Fibroblast of skin of back (primary cell): ENCODE measurements at places on chromosomes 6 and 20.

GRCh38 chr6:43304361-43304760 lies 4.3 kb downstream of the CRIP3 start:
- DNase-seq = no peak

DNA sequence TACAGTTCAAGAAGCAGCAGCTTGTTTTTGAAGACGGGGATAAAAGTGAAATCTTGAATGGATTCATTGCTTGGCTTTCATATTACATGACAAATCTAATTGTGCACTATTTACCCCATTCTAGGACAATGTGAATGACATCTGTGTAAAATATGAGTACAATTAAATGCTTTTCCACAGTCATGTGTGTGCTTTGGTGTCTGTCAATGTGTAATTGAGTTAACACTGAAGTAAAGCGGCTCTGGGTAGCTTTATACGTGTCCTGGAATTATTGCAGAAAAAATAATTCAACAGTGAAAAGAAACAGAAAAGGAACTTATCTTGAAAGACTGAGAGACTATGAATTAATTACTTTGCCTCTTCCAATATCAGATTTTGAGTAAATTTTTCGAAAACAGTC lies 233.5 kb upstream of the HS3ST5 start:
- no peak for DNase-seq

GRCh38 chr20:36917943-36918342 lies 33.6 kb downstream of the SAMHD1 start:
- peak; percentile 34 for DNase-seq

DNA sequence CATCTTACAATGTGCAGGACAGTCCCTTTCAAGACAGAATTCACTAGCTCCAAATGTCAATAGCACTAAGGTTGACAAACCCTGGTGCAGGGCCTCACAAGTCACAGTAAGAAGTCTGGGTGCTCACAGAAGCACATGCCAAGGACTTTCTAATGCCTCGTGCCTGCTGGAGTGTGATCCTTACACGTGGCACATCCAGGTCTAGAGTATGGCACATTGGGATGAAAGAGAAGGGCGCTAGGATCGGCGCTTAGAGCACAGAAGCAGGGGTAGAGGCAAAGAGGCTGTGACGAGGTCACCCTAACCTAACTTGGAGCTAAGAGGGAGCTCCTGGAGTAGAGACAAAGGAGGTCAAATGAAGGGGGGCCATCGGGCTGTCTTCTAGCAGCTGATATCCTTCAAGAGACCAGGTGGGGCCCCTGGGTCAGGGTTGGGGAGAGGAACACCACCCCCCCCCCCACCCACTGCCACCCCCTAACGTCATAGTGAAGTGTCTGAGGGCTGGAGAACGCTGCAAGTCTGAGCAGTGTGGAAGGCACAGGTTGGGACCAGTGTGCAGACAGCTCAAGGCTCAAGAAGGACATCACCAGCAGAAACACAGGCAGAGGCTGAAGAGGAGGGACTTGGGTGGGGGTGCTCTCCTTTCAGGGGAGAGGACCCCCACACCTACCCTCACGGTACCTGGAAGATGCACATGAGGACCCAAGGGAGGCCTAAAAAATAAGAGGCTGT lies 97.8 kb upstream of the MRPS10 start:
- DNase-seq = no peak

GRCh38 chr6:149750136-149750609 lies 632 bp downstream of the PCMT1 start:
- peak; percentile 54 for DNase-seq

DNA sequence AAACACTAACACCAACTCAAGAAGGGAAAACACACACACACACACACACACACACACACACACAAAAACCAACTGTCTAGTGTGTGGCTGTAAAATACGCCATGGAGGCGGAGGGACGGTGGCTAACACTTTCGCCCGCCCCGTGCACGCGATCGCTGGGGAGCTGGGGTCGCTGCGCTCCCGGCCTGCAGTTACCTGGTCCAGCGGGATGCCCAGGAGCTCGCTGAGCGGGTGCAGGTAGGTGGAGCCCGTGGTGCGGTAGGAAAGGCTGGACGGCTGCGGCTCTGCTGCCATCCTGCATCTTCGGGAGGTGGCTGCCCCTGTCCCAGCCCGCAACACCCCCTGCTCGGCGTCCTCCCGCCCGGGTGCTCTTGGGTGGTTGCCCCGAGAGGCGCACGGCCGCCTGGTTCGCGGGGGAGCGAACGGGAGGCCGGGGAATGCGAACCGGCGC lies 303 bp downstream of the MBOAT1 start:
- peak; percentile 30 for DNase-seq

- peak; percentile 17 for DNase-seq
These were observed 19.6 kb downstream of the SOBP start for GRCh38 chr6:107509506-107509905.

DNA sequence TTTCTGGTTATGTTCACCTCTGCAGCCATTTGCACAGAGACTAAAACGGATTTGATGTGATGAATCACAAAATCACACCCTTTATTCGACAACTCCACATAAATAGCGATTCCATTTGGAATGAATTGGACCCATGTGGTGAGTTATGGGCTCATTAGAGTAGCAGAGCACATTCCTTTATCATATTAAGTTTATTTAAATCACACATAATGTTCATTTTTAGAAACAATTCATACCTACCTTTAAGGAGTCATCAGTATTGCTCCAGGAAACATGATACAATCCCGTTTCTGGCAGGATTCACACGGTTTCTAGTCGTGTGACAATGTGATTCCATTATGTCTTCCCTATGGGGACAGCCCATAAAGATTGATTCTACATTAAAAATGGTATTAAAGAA lies 303.5 kb downstream of the CDH4 start:
- no peak for DNase-seq

GRCh38 chr20:34536798-34537394 lies 20.7 kb downstream of the DYNLRB1 start:
- peak; percentile 15 for DNase-seq

DNA sequence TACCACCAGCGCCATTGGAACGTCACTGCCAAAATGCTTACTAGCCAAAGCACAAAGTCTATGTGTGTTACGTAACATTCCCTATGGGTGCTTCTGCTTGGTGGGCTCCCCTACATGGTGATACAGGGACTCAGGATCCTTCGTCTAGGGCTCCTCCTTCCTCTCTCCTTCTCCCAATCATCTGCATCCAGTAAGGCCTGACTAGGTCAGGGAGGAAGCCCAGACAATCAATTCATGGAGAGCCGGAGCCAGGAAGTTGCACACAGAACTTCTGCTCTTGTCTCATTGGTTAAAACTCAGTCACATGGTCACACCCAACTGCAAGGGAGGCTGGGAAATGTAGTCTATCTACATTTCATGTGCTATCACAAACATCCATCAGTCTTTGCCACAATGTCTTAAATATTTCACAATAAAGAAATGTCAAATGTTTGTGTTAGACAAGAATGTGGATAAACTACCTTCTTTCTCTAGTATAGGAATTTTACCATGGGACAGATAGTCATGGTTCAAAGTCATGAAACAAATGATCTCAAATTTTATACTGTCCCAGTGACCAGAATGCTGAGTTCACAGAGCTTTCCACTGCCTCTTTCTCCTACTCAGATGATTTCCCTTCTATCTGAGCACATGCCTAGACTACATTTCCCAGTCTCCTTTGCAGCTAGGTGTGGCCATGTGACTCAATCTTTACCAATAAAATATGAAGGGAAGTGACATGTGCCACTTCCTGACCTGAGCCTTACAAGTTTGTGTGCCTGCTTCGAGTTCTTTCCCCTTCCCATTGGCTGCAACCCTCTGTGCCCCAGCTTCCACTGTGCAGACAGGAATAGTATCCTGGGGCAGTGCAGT lies 9.3 kb upstream of the KCNK15 start:
- DNase-seq = peak; percentile 96

- DNase-seq = no peak
These were observed 28.5 kb upstream of the CCR6 start for GRCh38 chr6:167094436-167094819.

DNA sequence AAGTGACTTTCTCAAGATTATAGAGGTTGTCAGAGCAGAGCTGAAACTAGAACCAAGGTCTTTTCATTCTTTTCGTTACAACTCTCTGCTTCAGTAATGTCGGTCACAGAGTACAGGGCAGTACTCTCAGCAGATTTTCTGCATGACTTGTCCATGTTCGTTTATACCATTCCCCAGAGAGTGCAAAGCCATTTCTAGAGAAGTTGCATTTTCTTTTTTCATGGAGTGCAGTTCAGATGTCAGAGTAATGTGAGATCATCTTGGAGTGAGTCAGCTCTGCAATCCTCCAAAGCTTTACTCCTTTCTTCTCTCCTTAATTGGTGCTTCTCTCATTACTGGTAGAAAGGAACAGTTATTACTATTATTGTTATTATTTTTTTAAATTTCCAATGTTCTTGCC lies 115.6 kb upstream of the B3GAT2 start:
- DNase-seq = peak; percentile 23

- DNase-seq = peak; percentile 43
These were observed 690 bp downstream of the GDAP1L1 start for GRCh38 chr20:44247586-44248409.

DNA sequence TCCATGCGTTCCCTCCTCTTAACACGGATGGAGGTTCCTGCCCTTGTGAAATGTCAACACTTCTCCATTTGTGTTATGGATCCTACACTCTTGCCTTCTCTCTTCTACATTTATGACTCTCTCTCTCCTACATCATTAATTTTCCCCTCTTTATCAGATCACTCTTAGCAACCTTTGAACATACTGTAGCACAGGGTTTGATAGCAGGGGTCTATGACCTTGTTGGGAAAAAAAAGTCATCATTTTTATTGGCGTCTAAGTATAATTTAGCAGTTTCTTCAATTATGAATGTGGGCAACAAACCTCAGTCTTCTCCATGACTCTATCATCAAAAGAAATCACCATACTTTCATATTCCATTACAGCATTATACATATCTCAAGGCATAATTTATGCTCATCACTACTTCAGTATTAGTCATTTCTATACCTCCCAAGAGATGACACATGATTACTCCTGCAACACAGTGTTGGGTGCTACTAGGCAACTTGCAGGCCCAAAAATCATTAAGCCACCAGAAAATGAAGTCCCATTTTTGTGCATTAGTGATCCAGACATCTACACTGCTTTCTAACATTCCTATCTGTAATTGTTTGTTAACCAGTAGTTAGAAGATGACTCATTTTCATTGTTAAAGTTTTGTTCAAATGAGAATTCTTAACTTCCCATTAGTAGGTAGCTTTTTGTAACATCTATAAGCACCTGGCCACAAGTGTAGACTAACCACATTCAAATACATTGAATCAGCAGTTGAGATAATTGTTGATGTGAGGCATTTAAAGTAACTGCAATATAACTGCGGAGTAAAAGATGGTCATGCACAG lies 9.5 kb downstream of the CYP39A1 start:
- no peak for DNase-seq

GRCh38 chr6:150865043-150865405 lies 478 bp upstream of the MTHFD1L start:
- DNase-seq = peak; percentile 11

DNA sequence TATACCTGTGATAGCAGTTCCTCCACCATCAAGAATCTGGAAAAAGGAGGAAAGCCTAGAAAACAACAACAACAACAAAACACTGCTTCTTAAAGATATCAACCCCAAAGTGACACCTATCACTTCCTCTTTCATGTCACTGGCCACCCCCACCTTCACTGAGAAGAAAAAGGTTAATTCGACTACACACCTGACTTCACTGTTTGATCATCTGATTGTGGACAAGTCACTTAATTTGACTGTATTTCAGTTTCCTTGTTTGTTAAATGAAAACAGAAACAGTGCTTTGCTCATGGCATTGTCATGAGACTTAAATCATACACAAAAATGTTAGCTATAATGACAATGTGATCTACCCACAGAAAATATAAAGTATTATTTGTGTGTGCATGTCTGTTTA lies 280.6 kb upstream of the SULF2 start:
- no peak for DNase-seq

DNA sequence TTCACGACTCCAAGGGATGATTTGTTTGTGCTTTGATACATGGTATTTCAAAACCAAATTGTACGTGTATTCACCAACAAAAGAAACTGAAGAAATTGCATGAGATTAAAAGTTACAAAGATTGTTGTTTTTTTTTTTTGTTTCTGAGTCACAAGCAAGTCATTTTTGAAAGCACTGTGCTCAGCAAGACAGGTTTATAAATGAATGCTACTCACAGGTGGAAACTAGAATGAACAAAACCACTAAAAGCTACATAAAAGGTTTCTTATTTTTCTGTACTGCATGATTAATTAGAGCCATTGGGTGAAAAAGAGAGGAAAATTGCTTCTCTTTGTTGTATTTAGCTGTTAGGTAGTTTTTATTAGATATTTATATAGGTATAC lies 90.2 kb upstream of the RIPOR2 start:
- DNase-seq = no peak

DNA sequence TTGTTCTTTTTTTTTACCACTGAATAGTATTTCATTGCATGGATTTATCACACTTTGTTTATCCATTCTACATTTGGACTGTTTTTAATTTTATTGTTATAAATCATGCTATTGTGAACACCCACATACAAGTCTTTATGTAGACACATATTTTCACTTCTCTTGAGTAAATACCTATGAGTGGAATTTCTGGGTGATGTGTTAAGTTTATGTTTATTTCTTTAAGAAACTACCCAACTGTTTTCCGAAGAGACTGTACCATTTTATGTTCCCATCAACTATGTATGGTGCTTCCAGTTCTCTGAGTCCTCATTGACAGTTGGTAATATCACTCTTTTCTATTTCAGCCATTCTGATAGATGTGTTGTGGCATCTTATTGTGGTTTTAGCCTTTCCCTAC lies 54.0 kb downstream of the RIN2 start:
- peak; percentile 62 for DNase-seq

DNA sequence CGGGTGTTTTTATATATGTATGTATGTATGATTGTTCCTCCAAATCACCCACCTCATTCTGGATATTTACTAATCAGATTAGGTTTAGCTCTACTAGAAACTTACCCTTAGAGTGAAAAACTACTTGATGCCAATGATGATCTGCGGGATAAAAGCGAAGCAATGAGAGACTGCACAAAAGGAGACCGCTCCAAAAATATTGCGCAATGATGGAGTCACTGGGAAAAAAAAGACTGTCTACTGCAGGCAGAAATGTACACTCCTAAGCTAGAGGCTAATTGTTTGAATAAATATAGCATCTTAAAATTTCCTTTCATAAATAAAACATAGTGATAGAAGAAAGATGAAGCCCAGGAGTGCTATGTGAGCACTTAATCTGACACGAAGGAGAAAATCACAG lies 7.3 kb downstream of the RAB32 start:
- peak; percentile 26 for DNase-seq

- DNase-seq = no peak
These were observed 1.1 kb upstream of the LCA5 start for GRCh38 chr6:79538106-79538971.
